ENCODE measurements at places on chromosomes 3 and 15. TPM values are rescaled to one million over a fixed set of nuclear protein-coding genes. Genes with fewer than 3 reads are reported as not detected.

ZNF385D gene
- 26.8 TPM for total RNA-seq

LXN gene
- total RNA-seq = 248 TPM

PLCL2 gene
- total RNA-seq = 16.1 TPM

TMEM212 gene
- total RNA-seq = not detected

CLDN18 gene
- under 0.01 TPM for total RNA-seq

PRR23C gene
- total RNA-seq = not detected

PPP4R2 gene
- 77.3 TPM for total RNA-seq

TF gene
- total RNA-seq = 0.43 TPM

FSD2 gene
- not detected for total RNA-seq

JMJD7 gene
- total RNA-seq = 2.7 TPM

IMPG2 gene
- total RNA-seq = 0.39 TPM

RBM5 gene
- total RNA-seq = 160 TPM

PLS1 gene
- total RNA-seq = 0.26 TPM

OR5K2 gene
- not detected for total RNA-seq

CD96 gene
- total RNA-seq = not detected

CSPG4 gene
- total RNA-seq = 158 TPM
